ENCODE measurements at places on chromosomes 16 and 17.

GRCh38 chr17:49848019-49848473, at the start of gene TAC4:
Gene TAC4 (minus strand): TSS chr17:49848069. CDS start chr17:49848017, 52 bp downstream.
- DNase-seq: peak; percentile 33

GRCh38 chr17:59607061-59607460, 12.6 kb upstream of the CLTC start:
- DNase-seq: no peak

GRCh38 chr17:8700546-8700945, 44.1 kb downstream of the CCDC42 start:
- DNase-seq: no peak

GRCh38 chr17:33229499-33229898, 63.6 kb downstream of the ASIC2 start:
- no peak for DNase-seq

DNA sequence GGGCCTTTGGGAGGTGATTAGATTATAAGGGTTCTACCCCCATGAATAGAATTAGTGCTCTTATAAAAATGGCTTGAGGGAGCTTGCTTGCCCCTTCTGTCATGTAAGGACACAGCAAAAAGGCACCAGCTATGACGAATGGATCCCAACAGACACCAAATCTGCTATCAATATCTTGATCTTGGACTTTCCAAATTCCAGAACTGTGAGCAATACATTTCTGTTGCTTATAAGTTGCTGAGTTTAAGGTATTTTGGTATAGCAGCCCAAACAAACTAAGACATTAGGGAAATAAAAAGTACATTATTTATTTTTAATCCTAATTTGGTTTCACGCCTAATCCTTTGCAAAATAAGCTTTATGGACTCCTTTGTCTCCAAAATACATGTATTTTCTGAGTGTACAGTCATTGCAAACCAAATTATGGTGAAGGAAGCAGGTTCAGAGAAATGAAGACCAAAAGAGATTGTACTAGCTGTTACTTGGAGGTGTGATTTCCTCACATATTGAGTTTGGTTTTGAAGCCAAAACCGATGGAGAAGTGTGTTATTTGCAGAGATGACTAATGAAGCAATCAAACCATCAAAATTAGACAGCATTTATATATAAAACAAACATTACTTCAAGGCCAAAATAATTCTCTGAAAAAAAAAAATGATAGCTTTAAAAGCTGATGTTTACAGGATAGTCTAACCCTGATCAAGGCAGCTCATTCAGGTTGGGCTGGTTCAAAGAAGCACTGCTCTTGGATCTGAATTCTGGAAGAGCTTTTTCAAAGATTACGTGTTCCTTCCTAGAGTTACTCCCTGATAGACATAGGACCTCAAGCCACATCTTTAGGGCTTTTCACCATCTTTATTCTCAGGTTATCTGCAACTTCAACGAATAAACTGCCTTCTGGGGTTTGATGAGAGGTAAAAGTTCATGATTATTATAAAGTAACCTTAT, 71.6 kb downstream of the MYO1D start:
- DNase-seq: no peak

- DNase-seq: no peak
These were observed 246.5 kb downstream of the GSG1L start for GRCh38 chr16:27817038-27817437.

DNA sequence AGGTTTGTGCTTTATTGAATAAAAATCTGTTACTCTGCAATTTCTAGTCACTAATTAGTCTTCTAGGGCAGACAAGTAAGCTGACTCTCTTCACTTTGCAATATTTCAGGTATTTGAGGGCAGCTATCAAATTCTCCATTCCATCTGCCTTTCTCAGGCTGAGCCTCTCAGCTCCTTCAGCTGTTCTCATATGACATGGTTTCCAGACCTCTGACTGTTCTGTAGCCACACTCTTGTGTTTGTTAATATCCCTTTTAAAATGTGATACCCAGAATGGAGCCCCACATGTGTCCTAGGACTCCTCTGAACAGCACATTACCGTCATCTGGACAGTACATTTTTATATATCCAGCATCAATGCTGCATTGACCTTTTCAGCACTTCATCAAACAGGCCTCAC, 46.1 kb upstream of the MTMR4 start:
- no peak for DNase-seq

DNA sequence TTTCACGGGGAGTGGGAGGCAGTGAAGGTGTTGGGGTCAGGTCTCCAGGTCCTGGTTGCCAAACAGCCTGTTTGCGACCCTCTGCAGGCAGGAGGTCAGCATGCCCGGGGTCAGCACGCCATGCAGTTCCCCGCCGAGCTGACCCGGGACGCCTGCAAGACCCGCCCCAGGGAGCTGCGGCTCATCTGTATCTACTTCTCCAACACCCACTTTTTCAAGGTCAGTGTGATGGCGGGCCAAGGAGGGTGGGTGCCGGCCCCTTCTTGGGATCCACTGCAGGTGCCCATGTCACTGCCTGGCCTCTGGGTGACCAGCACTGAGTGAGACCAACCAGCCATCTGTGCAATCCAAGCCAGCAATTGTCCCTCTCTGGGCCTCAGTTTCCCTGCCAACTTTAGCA, 21.3 kb downstream of the ADGRG5 start:
- DNase-seq: no peak

DNA sequence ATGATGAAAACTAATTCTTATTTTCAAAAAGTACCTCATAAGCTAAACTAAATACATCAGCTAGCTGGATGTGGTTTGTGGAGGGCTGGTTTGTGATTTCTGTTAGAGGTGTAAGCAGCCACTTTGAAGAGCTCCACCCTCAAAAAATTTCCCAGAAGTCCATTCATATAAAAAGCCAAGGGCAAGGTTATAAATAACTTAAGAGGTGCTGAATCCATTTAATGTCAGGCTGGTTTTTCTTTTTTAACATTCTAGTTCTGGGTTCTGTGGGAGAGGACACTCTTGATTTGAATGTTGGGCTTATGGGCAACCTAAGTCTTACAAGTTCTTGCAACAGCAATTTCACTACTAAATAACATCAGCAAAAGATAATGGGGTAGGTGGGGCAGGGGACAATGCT, 3.4 kb upstream of the WIPI1 start:
- peak; percentile 5 for DNase-seq

DNA sequence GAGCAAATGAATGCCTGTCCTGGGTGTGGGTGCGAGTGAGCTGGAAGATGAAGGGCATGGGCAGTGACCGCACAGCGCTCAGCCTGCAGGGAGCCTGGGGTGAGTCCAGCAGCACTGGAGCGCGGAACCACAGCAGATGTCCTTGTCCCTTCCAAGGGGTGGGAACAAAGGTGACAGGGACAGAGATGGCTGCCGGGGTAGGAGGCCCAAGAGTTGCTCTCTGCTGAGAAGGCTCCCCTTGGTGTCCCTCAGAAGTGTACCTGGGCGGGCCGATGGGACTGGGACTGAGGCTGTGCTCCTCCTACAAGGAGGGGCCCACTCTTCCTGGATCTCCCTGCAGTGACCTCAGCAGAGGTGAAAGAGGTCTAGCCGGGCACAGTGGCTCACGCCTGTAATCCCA, 7.6 kb upstream of the PGAP6 start:
- DNase-seq: no peak

DNA sequence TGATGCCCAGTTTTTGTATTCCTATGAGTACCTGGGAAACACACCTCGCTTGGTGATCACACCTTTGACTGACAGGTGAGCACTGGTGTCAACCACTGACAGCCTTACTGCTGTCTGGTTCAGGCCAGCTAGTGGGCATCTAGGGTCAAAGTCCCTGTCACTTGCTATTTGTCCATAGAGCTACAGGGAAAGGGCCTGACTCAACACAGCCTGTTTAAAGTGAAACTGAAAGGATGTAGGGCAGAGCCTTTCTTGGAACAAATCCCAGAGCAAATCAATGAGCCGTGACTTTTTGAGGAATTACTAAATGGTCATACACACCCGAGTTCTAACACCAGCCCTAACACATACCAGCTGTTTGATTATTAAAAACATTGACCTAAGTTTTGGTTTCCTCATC, 106.8 kb downstream of the DNAH9 start:
- DNase-seq: no peak

- DNase-seq: peak; percentile 86
These were observed 6.9 kb upstream of the SLC7A6 start for GRCh38 chr16:68257251-68257905.

DNA sequence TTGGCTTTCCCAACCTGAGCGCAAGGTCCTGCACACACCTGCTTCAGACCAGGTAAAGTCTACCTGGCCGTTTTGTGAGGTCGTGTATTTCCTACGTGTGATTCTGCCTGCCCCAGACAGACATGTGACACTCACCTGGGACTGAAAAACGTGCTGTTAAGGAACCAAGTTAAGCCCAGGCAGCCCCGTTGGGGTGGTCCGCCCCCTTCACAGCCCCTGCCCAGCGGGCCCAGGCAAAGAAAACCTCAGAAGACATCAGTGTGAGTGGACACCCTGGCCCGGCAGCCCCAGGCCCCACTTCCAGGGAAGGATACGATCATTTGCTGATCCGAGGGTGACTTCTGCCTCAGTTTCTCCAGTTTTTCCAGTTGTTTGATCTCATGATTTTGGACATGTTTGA, 4.7 kb downstream of the CIBAR2 start:
- no peak for DNase-seq

DNA sequence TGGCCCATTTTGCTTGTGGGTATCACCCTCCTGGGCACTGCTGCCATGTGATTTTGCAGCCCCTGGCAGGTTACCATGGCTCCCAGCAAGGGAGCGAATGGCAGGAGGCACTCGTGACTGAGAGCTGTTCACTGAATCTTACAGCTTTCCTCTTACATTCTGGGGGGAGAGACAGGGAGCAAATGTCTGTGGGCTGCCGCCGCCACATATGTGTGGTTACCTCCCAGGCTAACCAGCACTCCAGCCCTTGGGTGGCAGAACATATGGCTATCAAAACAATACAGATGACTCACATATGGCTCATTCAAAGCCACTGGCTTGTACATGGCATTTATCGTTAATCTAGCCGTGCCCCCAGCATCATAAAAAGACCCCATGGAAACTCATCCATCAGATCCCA, 19.8 kb downstream of the GTF3C1 start:
- no peak for DNase-seq
